ENCODE measurements at places on chromosomes 6 and 20.

DNA sequence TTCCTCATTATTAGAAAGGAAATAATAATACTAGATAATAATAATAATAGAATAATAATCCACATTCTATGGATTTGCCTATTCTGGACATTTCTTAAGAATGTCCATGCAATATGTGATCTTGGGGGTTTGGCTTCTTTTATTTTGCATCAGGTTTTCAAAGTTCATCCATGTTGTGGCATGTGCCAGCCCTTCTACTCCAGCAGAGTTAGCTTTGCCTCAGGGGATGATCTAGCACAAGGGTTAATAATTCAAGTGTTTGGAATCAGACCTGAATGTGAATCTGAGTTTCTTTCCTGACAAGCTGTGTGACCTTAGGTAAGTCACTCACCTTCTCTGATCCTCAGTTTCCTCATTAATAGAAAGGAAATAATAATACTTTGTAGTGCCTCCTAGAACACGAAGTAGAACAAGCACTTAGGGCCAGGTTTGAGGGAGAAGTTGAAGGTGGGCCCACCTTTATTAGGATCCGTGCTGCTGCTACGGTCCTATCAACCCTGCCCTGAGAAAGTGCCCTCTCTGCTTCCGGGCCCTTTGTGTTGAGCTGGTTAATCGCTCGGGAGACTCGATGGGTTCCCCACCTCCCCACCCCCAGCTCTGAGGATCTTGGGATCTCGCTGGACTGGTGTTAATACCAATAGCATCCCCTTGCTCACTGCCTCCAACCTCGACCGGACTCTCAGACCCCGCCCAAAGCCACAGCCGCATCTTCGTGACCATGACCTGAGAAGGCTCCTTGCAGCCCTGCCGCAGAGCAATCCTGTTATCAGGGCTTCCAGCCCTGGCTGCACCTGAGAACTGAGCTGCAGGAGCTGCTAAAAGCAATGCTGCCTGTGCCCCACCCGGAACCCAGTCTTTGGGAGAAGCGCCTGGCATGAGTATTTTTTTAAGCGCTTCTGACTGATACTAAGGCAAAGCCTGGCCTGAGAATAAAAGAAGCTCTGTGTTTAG, 26.9 kb downstream of the RBM38 start:
- DNase-seq = no peak

- DNase-seq = no peak
Observed at GRCh38 chr20:44494266-44494665, 18.6 kb downstream of the TTPAL start.

GRCh38 chr20:62938105-62938888, at the start of gene GID8:
TSS of gene GID8 (plus strand) at chr20:62938147. CDS start at chr20:62941503, 3,356 bp downstream.
- DNase-seq = peak; percentile 24

- DNase-seq = no peak
Observed at GRCh38 chr6:149615805-149616204, 32.7 kb downstream of the KATNA1 start.

DNA sequence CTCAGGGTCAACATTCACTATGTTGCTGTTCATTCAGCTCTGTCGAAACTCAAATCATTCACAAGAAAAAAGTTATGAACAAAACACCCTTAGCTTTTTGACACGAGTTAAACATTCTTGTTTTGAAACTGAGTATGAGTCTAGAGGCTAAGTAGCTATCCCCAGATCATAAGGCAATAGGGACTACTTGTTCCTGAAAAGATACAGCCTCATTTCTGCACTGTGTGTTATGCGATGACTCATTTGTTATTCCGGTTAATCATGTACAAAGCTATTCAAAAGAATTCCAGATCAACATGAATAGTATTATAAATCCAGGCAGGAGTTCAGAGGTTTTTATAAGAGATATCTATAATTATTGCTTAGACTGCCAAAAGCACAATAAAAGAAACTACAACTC, 908.0 kb downstream of the QKI start:
- no peak for DNase-seq

Measured in T follicular helper cell (primary cell).